ENCODE measurements at places on chromosomes 4 and X. TPM values are rescaled to one million over a fixed set of nuclear protein-coding genes. Genes with fewer than 3 reads are reported as not detected.

Gene DMP1
- total RNA-seq = not detected

Gene MND1
- not detected for total RNA-seq

- DNase-seq = no peak
Measured at GRCh38 chr4:152817331-152817730, 37.6 kb downstream of the ARFIP1 start.

DNA sequence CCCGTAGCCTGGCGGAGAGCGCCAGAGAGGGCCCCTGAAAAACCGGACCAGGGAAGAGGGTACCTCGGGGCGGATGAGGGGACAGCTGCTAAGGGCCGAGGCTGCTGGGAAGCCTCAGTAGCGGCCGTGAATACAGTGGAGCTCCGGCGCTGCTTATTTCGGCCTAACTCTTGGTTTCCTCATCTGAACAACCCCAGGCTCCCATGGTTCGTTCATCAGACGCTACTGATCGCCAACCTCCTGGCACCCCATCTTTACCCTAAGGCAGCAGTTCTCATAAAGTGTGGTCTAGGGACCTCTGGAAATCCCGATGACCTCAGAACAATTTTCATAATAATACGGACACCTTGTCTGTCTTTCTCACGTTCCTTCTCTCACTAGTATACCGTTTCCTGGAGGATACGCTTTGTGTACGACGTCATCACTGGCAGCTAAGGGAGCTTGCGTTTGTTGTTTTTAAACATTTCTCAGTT, 645 bp upstream of the RAB28 start:
- DNase-seq = no peak

DNA sequence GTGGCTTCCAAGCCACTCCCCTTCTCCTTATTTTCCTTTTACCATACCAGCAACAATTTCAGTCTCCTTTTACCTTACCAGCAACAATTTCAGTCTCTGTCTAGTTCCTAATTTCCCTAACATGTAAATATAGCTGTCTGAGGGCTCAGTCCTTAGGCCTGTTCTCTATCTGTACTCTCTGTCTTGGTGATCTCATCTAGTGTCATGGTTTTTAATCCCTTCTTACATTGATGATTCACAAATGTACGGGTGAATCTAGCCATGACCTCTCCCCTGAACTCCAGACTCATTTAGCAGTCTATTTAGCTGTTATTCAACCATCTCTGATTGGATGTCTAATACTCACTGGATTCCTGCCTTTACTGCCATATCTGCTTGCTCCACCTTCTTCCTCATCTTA, 7.2 kb downstream of the IL15 start:
- no peak for DNase-seq
